ENCODE measurements at places on chromosomes 1 and 21.
A peak's percentile ranks its signal among the peaks of the same experiment; 100 is the strongest.

DNA sequence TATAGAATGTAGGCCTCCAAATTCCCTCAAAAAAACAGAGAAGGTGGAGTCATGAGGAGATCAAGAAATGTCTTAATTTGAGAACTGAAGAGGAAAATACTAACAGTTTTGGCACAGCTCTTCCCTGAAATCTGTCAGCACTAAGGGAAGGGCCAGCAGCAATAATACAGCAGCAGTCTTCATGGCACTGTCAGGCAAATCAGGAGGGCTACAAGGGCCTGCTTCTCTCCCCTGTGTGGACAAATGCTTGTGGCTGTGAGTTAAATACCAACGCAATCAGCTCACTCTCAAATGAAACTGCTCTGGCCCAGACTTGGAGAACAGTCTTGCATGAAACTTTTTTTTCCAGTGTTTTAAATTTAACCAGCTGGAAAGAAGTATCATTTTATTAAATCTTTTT, 20.5 kb upstream of the CNN3 start:
- DNase-seq, result peak; percentile 83

GRCh38 chr1:32447469-32448185, 17.2 kb upstream of the ZBTB8B start:
- DNase-seq, result peak; percentile 84

- DNase-seq, result no peak
Observed at GRCh38 chr1:196723325-196724185, 51.1 kb upstream of the CFHR3 start.

GRCh38 chr1:10450156-10450814, 454 bp downstream of the CORT start:
- DNase-seq, result no peak

- no peak for DNase-seq
Observed at GRCh38 chr1:148379697-148380096, 103.4 kb downstream of the PPIAL4G start.

DNA sequence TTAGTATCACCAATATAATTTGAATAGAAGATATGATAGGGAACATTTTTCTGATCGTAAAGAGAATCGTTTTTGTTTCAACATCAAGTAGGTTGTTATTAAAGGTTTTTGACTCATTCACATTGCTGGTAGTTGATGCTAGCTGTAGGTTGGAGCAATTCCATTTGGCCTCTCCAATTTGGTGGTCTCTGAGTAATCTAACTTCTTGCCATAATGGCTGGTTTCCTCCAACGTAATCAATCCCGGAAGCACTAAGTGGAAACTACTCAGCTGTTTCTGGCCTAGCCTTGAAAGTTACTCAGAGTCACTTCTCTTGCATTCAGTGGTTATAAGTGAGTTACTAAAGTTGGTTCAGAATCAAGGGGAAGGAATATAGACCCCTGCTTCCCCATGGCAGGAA, 26.0 kb downstream of the RCOR3 start:
- DNase-seq, result peak; percentile 24

DNA sequence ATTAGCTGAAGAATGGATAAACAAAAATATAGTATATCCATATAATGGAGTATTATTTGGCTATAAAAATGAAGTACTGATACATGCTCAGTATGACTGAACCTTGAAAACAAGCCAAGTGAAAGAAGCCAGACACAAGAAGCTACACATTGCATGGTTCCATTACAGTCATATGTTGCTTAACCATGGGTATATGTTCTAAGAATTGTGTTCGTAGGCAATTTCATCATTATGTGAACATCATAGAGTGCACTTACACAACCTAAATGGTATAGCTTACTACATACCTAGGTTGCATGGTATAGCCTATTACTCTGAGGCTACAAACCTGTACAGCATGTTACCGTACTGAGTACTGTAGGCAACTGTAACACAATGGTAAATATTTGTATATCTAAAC, 28.6 kb upstream of the FCAMR start:
- no peak for DNase-seq

GRCh38 chr1:229141689-229142377, 129.1 kb upstream of the RAB4A start:
- DNase-seq, result no peak

- DNase-seq, result no peak
Observed at GRCh38 chr21:41792711-41793110, 25.9 kb upstream of the RIPK4 start.

- no peak for DNase-seq
Observed at GRCh38 chr1:160522622-160523345, at the start of gene SLAMF6. Gene SLAMF6 (minus strand): TSS chr1:160523255. CDS start chr1:160523192, 63 bp downstream.

DNA sequence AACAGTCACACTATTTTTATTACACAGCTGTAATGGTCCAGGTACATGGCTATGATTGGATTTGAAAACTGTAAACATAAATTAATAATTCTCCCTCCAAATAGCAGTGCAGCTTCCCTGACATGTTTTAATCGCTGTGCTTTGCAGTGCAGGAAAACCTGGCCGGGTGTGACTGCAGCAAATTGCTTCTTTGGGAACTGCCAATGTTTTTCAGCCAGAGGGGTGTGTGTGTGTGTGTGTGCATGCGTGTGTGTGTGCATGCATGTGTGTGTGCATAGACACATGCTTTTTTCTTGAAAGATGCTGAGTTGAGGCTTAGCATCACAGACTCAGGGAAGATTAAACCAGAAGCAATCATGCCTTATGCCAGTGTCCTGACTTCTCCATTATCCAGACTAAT, 231.2 kb downstream of the PRDM2 start:
- no peak for DNase-seq

GRCh38 chr1:109104364-109105151, 9.4 kb upstream of the ELAPOR1 start:
- DNase-seq, result peak; percentile 10

DNA sequence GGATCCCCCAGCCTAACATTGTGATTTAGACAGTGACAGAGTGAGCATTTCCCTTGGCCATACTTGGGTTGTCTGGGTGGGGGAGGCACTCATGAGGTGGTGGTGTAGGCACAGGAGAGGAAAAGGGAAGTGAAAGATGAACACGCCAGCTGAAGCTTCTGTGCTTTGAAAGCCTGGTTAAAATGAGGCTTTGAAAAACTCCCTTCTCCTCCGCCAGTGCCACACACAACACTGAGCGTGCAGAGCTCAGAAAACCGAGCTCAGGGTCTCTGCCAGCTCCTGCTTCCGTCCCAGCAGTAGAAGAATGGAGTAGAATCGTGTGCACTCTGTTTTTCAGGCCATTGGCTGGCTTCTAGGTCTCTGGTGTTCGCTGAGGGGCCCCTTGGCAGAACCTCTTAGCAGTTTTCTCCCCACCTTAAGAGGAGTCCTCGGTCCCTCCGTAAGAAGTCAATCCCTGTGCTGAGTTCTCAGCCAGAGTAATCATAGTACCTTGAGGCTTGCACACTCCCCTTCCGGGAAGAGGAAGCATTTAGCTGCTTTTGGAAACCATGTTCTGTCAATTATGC, 12.9 kb downstream of the PLEKHM2 start:
- DNase-seq, result no peak

DNA sequence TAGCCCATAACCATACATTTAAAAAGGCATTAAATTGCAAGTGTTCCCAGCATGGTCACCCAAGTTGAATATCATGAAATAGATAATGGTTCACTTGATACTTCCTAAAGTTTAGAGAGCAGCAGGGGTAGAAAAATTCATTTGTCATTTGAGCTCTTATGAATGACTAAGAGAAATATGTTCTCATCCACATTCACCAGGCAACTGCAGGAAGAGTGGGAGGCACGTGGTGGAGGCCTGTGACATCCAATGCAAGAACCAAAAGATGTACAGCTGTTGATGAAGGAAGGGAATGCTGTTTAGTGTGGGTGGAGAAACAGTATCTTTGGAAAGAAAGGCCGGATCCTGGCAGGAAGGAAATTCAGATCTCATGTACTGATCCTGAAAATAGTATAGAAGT, 473.1 kb downstream of the ADGRL2 start:
- peak; percentile 3 for DNase-seq

DNA sequence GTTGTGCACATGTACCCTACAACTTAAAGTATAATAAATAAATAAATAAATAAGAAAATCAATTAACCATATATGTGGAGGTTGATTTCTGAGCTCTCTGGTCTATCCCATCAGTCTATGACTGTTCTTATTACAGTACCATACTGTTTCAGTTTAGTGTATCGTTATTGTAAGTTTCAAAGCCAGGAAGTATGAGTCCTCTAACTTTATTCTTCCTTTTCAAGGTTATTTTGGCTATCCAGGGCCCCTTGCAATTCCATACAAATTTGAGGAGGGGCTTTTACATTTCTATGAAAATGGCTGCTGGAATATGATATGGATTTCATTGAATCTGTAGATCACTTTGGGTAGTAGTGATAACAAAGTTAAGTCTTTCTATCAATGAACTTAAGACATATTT, 96.9 kb upstream of the BCL9 start:
- no peak for DNase-seq

DNA sequence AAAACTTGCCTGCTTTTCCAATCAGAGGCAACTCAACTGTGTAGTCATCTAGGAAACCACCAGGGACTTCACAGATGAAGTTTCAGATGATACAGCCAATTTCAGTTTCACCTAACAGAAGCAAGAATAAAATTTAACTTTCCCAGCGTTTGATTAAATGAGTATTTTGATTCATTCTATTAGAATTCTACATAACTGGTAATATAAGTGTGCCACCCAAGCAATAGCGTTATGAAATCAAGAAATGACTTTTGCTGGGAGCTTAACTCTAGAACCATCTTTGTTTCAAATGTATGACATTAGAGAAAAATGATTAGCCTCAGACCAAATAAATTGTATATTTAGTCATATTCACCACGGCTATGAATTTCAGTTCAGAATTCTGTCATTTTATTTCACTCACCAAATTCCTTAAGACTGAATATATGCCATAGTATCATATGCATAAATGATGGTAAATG, 239.3 kb downstream of the NRIP1 start:
- no peak for DNase-seq

GRCh38 chr1:60936163-60936562, 146.2 kb upstream of the NFIA start:
- peak; percentile 11 for DNase-seq

GRCh38 chr1:15951341-15952153, 24.4 kb downstream of the ZBTB17 start:
- no peak for DNase-seq

All from fibroblast of skin of right quadriceps (primary cell).